Right kidney (tissue), 9 donors: ENCODE measurements at places on chromosomes 16 and 17.

DNA sequence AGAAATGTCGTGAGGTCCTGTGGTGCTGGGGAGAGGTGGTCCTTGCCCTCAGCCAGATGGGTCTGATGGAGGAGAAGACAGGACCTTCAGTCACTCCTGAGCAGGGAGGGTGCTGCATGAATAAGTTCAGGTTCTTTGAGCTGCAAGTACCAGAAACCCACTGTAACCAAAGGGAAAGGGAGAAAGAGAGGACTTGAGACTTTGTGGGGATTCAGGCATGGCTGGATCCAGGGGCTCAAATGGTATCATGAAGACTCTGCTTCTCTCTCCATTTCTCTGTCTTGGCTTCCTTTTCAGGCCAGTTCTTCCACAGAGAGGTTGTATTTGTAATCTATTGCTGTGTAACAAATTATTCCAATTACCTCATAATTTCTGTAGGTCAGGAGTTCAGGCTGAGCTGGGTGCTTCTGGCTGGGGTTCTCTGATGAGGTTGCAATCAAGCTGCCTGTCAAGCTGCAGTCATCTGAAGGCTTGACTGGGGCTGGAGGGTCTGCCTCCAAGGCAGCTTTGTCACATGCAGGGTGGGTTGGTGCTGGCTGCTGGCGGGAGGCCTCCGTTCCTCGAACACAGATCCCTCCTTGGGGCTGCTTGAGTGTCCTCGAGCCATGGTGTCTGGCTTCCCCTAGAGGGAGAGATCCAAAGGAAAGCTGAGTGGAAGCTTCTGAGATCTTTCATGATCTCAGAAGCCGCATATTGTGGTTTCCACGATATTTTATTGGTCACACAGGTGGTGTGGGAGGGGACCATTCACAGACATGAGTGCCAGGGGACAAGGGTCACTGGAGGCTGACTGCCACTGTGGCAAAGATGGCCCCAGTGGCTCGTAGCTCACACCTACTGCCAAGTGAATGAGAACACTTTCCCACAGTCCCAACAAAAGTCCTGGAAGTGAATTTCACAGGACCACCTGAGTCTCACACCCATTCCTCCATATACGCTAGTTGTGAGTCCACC is 5.9 kb upstream of the ADCY7 start:
- no peak for DNase-seq

GRCh38 chr16:88045820-88046303 is 94.6 kb downstream of the BANP start:
- DNase-seq: no peak

- no peak for DNase-seq
Observed at GRCh38 chr17:29645515-29646051, 22.9 kb upstream of the CORO6 start.

DNA sequence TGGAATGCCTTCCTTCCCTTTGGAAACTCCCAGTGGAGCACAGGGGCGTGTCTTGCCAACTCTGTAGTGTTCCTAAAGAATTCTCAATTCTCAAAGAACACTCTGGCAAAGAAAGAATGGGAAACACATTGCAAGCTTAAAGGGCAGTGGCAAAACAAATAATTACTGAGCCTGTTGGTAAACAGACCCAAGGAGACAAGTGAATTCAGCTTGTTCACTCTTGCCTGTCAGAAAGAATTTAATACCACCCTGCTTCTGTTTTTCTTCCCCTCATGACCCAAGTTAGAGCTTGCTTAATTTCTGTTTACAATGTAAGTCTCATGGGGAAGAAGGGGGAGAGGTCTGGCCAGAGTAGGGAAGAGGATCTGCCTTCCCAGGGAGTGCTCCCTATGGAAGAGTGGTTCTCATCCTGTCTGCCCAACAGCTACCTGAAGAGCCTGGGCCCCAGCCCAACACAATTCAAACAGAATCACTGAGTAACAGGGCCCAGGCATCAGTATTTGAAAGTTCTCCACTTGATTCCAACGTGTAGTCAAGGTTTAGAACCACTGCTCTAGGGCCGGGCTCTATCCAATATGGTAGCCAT is 386.0 kb downstream of the SLC39A11 start:
- no peak for DNase-seq

GRCh38 chr17:28125526-28126378 is 83.3 kb downstream of the NLK start:
- DNase-seq: no peak

DNA sequence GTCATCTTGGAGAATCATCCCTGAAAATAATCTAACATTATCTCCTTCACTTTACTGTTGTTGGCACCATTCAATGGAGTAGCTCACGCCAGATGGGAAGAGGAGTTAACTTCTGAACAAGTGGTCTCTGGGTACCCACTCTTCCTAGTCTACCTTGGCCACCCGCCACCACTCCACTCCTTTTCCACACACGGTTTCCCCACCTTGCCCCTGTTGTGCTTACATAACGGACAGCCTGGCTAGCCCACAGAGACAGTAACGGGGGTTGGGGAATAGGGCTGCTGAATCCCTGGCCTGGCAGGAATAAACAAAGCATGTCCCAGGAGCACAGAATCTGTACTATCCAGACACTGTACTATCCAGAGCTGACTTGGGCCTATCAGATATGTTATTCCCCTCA is 3.6 kb upstream of the MXRA7 start:
- no peak for DNase-seq
